Dorsolateral prefrontal cortex (tissue), 122 donors: ENCODE measurements at places on chromosomes 11 and 22. TPM values are rescaled to one million over a fixed set of nuclear protein-coding genes. Genes with fewer than 3 reads are reported as not detected.

DNA sequence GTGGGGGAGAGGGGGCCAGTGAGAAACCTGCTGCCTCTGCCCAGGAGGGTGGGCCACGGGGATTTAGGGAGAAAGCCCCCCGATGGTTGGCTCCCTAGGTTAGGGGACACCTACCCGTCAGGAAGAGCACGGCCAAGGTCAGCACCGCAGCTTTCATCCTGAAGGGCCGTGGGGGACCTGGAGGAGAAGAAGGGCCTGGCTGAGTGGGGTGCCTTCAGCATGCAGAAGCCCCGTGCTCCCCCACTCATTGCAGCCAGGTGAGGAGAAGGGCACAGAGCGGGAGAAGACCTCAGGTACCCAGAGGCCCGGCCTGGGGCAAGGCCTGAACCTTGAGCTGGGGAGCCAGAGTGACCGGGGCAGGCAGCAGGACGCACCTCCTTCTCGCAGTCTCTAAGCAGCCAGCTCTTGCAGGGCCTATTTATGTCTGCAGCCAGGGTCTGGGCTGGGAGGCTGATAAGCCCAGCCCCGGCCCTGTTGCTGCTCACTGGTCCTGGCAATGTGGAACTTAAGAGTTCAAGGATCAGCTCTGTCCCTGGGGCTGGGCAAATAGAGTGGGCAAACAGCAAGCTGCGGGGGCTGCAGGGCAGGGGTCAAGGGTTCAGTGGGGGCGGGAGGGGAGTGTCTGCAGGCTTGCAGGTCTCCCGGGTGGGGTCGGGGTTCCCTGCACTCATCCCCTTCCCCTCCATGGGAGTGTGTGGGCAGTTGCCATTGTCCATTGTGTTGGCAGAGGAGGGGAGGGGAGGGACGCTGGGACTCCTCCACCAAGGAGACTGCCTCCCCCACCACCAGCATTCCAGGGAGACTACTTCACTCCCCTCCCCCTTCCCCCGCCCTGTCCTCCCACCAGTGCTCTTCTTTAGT lies at the start of gene APOA1:
Gene APOA1, minus strand, starts transcription at position 392 of the 861 bp plus-strand sequence. Its CDS starts 235 bp downstream, at position 157.
- DNase-seq = no peak

DNA sequence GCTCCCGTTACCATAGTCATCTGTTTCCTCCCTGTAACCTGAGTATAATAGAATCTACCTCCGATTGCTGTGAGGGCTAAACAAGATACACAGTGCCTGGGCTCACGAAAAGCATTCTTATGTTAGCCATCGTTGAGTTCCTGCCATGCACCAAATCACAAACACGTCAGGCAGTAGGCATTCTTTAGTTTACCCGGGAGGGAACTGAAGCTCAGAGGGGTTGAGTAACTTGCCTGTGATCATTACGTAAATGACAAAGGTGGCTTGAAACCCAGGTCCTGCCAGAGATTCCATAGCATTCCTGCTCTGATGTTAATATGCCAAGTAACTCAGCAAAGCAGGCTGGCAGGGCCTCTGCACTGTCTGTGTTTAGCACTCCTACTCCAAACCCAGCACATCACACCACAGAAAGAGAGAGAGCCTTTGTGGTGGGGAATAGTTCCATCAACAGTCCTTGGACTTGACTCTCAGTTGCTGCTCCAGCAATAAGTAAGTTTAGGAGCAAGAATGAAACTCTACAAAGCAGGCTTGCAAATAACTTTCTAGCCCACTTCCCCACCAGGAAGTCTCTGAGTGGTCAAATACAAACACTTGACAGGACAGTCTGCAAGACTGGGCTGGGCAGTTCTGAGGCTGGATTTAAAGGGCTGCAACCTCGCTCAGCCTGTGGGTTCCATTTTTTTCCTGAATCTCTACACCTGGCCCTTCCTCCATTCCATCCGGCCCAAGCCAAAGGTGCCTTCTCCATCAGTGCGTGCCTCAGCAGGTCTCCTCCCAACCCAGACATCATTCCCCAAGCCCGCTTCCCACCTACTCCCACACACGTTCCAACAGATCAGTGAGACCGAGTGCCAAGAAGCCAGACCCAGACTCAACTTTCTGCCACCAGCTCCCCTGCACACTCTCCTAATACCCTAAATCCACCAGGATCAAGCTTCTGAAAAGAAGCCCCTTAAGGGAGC lies 1.1 kb downstream of the SCN2B start:
- peak; percentile 35 for DNase-seq

The ILK gene
- 82.3 TPM for total RNA-seq

The OR52M1 gene
- total RNA-seq = not detected

The KMT5B gene
- total RNA-seq = 56.3 TPM

The RASD2 gene
- 52.3 TPM for total RNA-seq

The TSPO gene
- 23.6 TPM for total RNA-seq
